ENCODE measurements at places on chromosomes 5 and 9.

DNA sequence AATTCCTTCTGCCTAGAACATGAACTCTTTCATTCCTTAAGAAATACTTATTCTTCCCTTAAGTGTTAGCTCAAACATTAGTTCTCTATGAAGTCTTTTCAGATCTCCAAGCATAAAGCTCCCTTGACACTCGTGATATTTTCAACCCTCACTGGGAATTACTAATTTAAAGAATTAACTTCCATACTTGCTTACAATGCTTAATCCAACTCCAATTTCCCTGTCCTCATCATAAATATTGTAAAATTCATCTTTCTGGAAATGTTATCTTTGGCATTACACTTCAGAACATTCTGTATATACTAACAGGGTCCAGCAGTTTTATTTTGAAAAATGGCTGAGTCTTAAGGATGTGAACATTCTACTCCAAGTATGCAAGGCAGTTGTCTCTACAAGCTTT, 7.2 kb downstream of the STARD4 start:
- DNase-seq = no peak

- no peak for DNase-seq
Observed at GRCh38 chr9:124500796-124501611, 6.2 kb downstream of the NR5A1 start.

GRCh38 chr9:93052791-93053540, 5.5 kb upstream of the SUSD3 start:
- DNase-seq = no peak

- DNase-seq = no peak
Observed at GRCh38 chr9:3893519-3893918, 367.7 kb upstream of the RFX3 start.
